ENCODE measurements at places on chromosomes 3 and 15. TPM values are rescaled to one million over a fixed set of nuclear protein-coding genes. Genes with fewer than 3 reads are reported as not detected.

The LYZL4 gene
- not detected for total RNA-seq

DNA sequence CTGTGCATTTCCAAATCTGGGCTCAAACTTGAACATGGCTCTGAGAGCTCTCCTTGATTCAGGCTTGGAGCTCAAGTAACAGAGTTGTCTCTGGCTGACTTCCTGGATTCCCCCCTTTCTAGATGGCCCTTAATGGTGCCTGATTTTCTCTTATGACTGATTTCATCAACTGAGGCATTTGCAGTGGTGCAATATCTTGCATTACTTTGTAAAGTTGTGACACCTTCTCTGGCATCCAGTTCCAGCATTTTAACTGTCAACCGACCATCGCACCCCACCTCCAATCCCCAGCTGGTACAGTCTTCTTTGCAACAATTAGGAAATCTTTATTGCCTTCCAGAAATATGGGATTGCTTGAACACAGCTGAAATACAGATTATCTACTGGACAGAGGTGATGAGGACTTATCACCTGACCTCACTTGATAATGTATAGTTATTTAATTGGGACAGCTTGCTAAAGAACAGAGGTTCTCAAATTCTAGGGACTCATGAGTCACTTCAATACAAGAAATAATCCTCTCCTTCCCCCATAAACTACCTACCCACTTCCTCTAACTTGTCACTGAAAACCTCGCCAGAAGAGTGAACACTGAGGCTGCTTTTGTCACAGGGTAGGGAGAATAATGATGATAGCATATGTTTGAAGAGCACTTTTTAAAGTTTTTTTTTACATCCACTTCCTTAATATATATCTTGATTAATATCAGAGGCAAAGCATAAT lies 41.8 kb downstream of the FILIP1L start:
- no peak for DNase-seq

GRCh38 chr3:62970648-62971047 lies 95.4 kb upstream of the CADPS start:
- DNase-seq, result no peak

GRCh38 chr3:46380471-46381221 lies 9.9 kb downstream of the CCR5 start:
- no peak for DNase-seq

The TMIE gene
- 0.74 TPM for total RNA-seq

GRCh38 chr3:144636833-144637232 lies 665.2 kb downstream of the DIPK2A start:
- DNase-seq, result no peak

The CD200R1 gene
- total RNA-seq, result 0.87 TPM

The ACSBG1 gene
- 0.05 TPM for total RNA-seq

DNA sequence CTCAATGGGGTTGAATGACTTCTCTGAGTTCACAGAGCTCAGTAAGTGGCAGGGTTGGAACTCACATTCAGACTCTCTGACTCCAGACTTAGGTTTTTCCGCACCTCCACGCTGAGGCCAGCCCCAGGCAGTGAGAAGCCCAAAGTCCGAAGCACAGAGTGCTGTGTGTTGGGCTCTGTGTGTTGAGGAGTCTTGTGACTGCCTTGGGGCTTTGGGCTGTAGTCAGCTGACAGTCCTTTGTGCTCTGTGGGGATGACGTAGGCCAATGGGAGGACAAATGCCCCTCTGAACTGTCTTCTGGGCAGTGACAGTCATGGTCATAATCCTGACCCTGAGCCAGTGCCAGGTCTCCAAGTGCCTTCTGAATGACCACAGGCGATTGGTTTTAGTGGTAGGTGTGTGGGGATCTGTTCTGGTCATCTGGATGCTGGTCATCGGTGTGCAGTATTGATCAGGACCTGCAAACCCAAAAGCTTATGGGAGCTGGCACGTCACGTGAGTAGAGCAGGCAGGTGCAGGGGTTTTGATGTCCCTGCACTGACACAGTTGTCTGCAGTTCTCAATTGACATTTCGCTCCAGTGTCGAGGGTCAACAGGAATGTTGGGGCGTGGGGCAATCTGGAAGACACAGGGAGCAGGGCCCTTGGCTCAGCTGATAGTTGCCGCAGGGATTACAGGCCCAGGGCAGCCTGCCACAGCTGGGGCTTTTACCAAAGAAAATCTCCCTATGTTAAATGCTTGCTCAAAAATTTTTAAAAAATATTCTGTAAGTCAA lies 45.3 kb downstream of the CAPN3 start:
- DNase-seq, result no peak

DNA sequence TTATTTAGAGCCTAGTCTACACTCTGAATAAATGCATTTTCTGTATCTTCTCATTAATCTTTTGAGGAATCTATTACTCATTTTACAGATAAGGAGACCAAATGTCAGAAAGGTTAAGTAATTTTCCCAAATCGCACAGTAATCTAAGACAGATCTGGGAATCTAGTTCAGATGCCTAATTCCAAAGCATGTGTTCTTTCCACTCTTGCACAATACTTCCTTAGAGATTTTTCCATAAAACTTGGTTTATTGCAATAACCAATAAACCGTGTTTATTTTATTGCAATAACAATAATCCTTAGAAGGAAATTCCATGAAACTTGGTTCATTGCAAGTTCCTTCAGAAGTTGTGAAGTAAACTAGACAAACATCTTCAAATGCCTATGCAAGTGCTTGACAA lies 17.4 kb upstream of the COL8A1 start:
- DNase-seq, result no peak

DNA sequence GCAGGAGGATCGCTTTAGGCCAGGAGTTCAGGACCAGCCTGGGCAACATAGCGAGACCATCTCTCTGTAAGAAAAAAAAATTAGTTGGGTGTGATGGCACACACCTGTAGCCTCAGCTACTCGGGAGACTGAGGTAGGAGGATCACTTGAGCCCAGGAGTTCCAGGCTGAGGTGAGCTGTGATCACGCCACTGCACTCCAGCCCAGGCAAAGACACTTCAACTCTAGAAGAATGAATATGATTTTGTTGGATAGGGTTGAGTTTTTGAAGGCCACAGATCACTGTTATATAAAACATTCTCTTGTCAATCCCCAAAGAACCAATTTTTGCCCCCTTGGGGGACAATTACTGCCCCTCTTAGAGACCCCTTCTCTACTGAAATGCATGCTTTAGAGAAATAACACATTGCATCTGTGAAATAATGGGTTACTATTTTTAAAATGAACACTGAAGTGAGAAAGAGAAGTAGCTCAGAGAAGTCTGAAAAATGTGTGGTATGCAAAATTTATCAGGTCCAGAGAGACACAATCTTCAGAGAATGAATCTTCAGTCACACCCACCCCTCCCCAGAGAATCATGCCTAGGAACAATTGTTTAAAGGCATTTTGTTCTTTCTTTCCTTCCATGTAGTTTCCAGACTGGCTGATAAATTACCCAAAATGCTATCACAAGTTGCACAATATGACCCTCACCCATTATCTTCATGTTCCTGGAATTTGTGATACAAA lies 42.7 kb downstream of the METTL6 start:
- no peak for DNase-seq

The SEMA6D gene
- total RNA-seq, result 19.7 TPM

GRCh38 chr15:95659656-95660055 lies 670.8 kb upstream of the NR2F2 start:
- DNase-seq, result no peak
